Body of pancreas (tissue), 4 donors: ENCODE measurements at places on chromosomes 12 and 14. TPM values are rescaled to one million over a fixed set of nuclear protein-coding genes. Genes with fewer than 3 reads are reported as not detected.

DNA sequence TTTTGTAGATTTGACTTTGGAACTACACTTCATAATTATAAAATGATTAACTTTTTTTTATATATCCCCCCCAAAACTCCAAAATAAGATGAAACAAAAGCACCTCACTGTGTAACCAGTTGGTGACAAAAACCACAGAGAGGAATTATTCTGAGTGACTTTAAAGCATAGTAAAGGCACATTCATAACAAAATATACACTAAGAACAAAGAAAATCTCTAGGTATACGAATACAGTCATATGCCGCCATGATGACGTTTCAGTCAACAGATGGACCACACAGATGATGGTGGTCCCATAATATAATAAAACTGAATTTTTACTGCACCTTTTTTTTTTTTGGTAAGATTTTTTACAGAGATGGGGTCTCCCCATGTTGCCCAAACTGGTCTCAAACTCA is 70.7 kb downstream of the MED13L start:
- H3K4me1 ChIP-seq, result peaks cover 4% of the 10 kb centered on the region
- no peak for DNase-seq
- H3K27me3 ChIP-seq, result no peaks in the 10 kb centered on the region
- H3K4me3 ChIP-seq, result no peak overlapping the region
- H3K27ac ChIP-seq, result no peak overlapping the region

DNA sequence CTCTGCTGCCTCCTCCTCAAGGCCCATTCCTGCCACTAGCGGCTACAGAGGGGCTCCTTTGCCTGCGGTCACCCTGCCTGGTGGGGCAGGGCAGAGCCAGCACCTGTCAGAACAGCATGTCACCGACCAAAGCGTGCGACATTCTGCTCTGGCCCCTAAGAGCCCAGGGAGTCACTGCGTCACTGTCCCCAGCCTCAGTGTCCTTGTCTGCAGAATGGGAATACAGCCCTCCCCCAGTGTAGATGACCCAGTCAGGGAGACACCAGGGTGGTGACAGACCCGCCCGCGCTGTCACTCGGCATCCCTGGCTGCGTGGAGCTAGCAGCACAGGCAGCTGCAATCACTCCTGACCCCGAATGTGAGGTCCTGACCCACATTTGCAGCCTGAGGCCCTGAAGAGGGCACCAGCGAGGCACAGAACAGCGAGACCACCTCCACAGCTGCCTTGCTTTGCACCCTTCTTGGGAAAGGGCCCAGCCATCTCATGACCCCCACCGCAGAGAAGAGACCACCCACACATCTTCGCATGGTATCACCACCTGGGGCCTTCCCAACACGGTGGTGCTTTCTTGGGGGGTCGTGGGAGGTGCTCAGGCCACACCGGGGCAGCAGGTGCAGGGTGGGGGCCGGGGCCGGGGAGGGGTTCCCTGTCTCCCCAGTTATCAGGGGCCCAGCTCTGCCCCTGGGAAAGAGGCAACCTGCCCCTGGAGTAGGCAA is 2.5 kb downstream of the AHNAK2 start:
- no peak overlapping the region for H3K4me3 ChIP-seq
- peaks cover 87% of the 10 kb centered on the region for H3K4me1 ChIP-seq
- no peak overlapping the region for H3K27ac ChIP-seq

DNA sequence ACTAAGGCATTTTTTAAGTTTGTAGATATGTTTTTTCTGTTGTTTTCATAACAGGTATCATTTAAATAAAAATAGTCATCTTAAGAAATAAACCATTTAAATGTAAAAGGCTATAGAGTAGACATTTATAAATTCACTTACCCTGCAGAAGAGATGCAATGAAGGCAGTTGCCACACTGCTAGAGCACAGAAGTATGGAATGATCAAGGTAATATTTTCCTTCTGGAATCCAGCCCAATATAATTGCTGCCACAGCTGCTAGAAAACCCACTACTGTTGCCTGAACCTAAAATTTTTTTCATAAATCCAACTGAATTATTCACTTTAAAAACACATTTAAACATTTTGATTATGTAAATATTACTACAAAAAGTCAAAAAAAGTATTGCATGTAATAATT is 69.2 kb downstream of the SLC41A2 start:
- H3K36me3 ChIP-seq, result no peaks in the 10 kb centered on the region
- no peaks in the 10 kb centered on the region for H3K27me3 ChIP-seq
- no peak overlapping the region for H3K27ac ChIP-seq

DNA sequence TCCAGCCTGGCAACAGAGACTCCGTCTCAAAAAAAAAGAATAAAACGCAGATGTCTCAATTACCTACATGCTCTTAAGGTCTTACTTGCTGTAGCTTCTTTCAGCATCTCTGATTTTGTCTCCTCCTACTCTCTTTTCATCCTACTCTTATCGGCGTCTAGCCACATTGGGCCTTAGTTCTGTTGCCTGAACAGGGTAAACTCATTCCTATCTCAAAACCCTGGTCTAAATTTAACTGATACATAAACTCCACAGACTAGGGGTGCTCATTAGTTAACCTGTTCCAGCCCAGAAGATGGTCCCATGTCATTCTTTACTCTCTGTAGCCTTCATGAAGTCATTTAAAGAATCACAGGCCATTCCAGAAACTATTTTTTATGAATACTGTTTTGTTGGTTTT is 33.6 kb downstream of the EXD2 start:
- H3K4me1 ChIP-seq, result peaks cover 6% of the 10 kb centered on the region
- DNase-seq, result no peak
- H3K27ac ChIP-seq, result no peak overlapping the region
- no peaks in the 10 kb centered on the region for H3K27me3 ChIP-seq
- H3K4me3 ChIP-seq, result no peak overlapping the region

- DNase-seq, result no peak
- H3K4me3 ChIP-seq, result no peak overlapping the region
- H3K27me3 ChIP-seq, result no peaks in the 10 kb centered on the region
- no peak overlapping the region for H3K27ac ChIP-seq
- H3K4me1 ChIP-seq, result no peaks in the 10 kb centered on the region
- H3K36me3 ChIP-seq, result no peaks in the 10 kb centered on the region
Observed at GRCh38 chr12:87933991-87934390, 95.2 kb downstream of the C12orf50 start.

TAS2R19 gene
- total RNA-seq, result 3.0 TPM

MUCL1 gene
- not detected for total RNA-seq
